ENCODE measurements at places on chromosomes 3 and 15.

DNA sequence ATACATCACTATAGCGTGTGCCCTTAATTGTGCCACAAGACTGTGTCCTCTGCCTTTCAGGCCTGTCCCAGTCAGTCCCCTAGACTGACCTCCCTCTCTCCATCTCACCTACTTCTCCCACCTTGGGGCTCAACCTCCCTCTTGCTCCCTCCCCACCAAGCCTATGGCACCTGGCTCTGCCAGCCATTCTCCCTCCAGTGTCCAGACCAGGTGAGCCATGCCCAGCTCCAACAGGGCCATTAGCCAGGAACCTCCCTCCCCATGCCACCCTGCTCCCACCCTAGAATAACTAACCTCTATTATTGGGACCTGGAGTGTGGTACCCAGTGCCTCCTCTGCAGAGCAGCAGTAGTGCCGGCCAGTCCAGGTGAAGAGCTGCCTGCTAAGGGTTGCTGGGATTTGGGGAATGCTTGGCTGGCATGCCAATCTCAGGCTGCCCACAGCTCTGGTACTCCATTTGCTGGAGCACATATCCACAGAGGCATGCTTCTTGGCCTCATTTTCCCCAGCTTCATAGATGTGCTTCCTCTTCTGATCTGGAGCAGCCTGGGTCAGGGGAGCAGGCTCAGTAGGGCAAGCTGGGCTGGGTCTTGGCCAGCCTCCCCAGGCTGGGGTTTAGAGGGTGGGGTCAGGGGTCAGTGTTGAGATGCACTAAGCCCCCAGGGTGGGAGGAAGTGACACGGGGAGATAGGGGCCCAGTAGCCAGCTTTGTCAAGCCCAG is 38.8 kb downstream of the SAXO2 start:
- H3K4me1 ChIP-seq = no peaks in the 10 kb centered on the region
- no peak for DNase-seq
- H3K27me3 ChIP-seq = peaks cover 9% of the 10 kb centered on the region
- H3K4me3 ChIP-seq = no peak overlapping the region
- no peak overlapping the region for H3K27ac ChIP-seq

GRCh38 chr15:36178303-36178633 is 401.2 kb upstream of the CDIN1 start:
- no peak overlapping the region for H3K27ac ChIP-seq
- H3K36me3 ChIP-seq = no peaks in the 10 kb centered on the region
- no peaks in the 10 kb centered on the region for H3K27me3 ChIP-seq
- H3K4me1 ChIP-seq = no peaks in the 10 kb centered on the region
- H3K4me3 ChIP-seq = no peak overlapping the region

- H3K4me1 ChIP-seq = peaks cover 28% of the 10 kb centered on the region
- DNase-seq = no peak
- H3K4me3 ChIP-seq = no peak overlapping the region
These were observed 40.6 kb downstream of the PRICKLE2 start for GRCh38 chr3:64184621-64185020.

- H3K4me1 ChIP-seq = peaks cover 5% of the 10 kb centered on the region
- no peak overlapping the region for H3K27ac ChIP-seq
- H3K4me3 ChIP-seq = no peak overlapping the region
- H3K36me3 ChIP-seq = no peaks in the 10 kb centered on the region
- H3K27me3 ChIP-seq = no peaks in the 10 kb centered on the region
- DNase-seq = no peak
These were observed 50.7 kb upstream of the POLR2M start for GRCh38 chr15:57655809-57656208.

GRCh38 chr3:13252207-13252606 is 167.9 kb downstream of the NUP210 start:
- H3K4me3 ChIP-seq = no peak overlapping the region
- no peak for DNase-seq
- peaks cover 2% of the 10 kb centered on the region for H3K4me1 ChIP-seq
- H3K27ac ChIP-seq = no peak overlapping the region
